IPS DF 6.9 (cell line): ENCODE measurements at places on chromosomes 16 and 17.

- no peaks in the 10 kb centered on the region for H3K27me3 ChIP-seq
- peaks cover 2% of the 10 kb centered on the region for H3K4me1 ChIP-seq
- H3K27ac ChIP-seq = no peak overlapping the region
- H3K4me3 ChIP-seq = no peak overlapping the region
- peaks cover 10% of the 10 kb centered on the region for H3K36me3 ChIP-seq
Observed at GRCh38 chr17:78889531-78889930, 13.5 kb downstream of the CEP295NL start.

DNA sequence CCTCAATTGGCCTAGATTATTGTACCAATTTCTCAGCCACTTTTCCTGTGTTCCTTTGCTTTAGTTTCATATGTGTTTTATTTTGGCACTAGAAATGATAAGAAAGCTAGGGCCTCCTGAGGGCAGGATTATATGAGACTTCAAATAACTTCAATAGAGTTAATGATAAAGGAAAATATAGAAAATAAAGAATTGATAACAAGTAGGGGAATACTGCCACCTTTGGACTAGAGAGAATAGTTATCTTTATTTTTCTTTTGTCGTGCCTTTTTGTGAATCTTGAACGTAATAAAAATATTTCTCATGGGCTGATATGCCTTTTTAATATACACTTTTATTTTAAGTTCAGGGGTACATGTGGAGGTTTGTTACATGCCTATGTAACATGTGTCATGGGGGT lies 29.3 kb upstream of the RBL2 start:
- H3K27me3 ChIP-seq = no peaks in the 10 kb centered on the region
- H3K4me3 ChIP-seq = no peak overlapping the region
- no peaks in the 10 kb centered on the region for H3K36me3 ChIP-seq
- H3K27ac ChIP-seq = no peak overlapping the region

- H3K4me1 ChIP-seq = no peaks in the 10 kb centered on the region
- H3K27me3 ChIP-seq = no peaks in the 10 kb centered on the region
- no peak for DNase-seq
- no peak overlapping the region for H3K4me3 ChIP-seq
- no peak overlapping the region for H3K27ac ChIP-seq
Observed at GRCh38 chr16:2724816-2725348, 4.9 kb upstream of the PRSS27 start.

- H3K4me1 ChIP-seq = no peaks in the 10 kb centered on the region
- peak; percentile 45 for DNase-seq
- no peaks in the 10 kb centered on the region for H3K27me3 ChIP-seq
- H3K27ac ChIP-seq = no peak overlapping the region
Observed at GRCh38 chr16:20849589-20850390, 43.5 kb downstream of the REXO5 start.

- no peaks in the 10 kb centered on the region for H3K4me1 ChIP-seq
- H3K4me3 ChIP-seq = no peak overlapping the region
- no peak for DNase-seq
- H3K27ac ChIP-seq = no peak overlapping the region
Observed at GRCh38 chr16:49061137-49061714, 220.4 kb downstream of the CBLN1 start.

DNA sequence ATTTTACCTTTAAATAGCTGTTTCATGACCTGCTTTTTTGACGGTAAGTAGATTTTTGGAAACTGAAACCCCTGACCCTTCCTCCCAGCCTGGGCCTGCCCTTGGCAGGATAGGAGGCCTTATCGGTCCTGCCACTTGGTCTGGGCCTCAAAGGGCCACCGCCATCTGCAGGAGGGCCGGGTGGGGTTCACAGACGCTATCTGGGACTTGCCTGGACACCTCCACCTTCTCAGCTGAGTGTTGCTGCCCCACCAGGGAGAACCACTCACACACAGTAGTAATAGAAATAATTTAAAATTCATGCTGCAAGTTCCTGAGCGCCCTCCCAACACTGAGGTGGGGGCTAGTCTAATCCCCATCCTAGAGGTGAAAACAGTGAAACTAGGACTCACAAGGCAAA lies 4.6 kb upstream of the NPRL3 start:
- H3K27me3 ChIP-seq = no peaks in the 10 kb centered on the region
- no peaks in the 10 kb centered on the region for H3K4me1 ChIP-seq
- H3K4me3 ChIP-seq = no peak overlapping the region

DNA sequence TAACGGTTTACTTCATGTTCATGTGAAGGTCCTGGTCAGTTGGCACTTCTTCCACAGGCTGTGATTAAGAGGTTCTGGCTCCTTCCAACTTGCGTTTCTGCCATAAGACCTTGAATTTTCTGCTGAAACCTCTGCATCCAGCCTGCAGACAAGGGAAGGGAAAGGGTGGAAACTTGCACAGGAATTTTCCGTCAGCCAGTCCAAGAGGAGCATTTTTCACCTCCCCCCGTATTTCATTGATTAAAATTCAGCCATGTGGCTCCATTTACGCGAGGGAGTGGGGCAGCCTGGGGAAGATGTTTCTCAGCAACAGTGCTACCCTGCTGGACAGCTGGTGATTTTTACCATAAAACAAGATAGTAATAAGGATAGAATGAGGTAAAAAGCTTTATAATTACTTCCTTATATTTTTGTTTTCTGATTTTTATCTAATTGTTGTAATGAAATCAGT lies 101.5 kb upstream of the SMIM36 start:
- H3K4me3 ChIP-seq = no peak overlapping the region
- no peaks in the 10 kb centered on the region for H3K36me3 ChIP-seq
- no peaks in the 10 kb centered on the region for H3K27me3 ChIP-seq
- DNase-seq = no peak
- no peaks in the 10 kb centered on the region for H3K4me1 ChIP-seq
- H3K27ac ChIP-seq = no peak overlapping the region

- H3K36me3 ChIP-seq = no peaks in the 10 kb centered on the region
- H3K4me1 ChIP-seq = no peaks in the 10 kb centered on the region
- no peak overlapping the region for H3K27ac ChIP-seq
Observed at GRCh38 chr17:73140566-73140965, 24.2 kb upstream of the SSTR2 start.

DNA sequence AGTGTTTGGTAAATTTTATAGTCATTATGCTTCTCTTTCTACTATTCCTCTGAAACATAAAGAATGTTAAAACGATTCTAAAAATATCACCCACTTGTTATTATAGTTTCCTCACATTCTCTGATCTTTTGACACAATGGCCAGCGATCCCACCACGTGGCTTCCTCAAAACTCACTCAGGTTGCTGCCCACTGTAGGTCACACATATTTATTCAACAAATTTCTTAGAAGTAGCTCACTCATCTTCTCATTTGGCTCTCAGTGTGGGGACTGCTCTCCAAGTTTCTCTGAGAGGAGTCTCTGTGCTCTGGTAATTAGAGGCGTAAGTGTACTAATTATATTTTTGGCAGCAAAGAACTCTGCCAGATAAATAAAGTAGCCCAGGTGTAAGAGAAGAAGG lies 465.4 kb downstream of the CDH11 start:
- no peaks in the 10 kb centered on the region for H3K36me3 ChIP-seq
- H3K27ac ChIP-seq = no peak overlapping the region
- no peaks in the 10 kb centered on the region for H3K4me1 ChIP-seq
- no peak overlapping the region for H3K4me3 ChIP-seq
- DNase-seq = no peak

DNA sequence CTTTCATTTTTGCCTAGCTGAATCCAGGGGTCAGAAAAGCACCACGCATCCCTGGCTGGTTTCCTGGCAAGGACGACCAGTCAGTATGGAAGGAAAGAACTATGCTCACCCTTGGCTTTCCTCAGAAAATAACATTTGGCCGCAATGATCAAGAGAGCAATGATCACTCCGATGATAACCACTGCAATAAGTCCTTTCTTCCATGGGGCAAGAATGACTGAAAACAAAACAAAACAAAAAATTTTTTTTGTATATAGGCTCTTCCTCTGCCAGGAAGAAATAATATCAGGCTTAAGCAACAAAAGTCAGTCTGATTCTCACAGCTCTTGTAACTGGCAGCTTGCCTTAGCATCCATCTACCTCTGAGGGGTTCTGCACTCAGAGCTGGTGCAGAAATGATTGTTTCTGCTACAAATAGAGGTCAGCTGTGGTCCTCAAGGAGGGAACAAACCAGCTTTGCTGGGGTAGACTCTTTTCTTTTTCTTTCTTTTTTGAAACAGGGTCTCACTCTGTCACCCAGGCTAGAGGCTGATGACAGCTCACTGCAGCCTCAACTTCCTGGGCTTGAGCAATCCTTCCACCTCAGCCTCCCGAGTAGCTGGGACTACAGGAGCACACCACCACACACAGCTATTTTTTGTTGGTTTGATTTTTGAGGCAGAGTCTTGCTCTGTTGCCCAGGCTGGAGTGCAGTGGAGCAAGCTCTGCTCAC lies 35.7 kb downstream of the PECAM1 start:
- H3K36me3 ChIP-seq = no peaks in the 10 kb centered on the region
- no peak overlapping the region for H3K4me3 ChIP-seq
- no peak overlapping the region for H3K27ac ChIP-seq
- no peaks in the 10 kb centered on the region for H3K27me3 ChIP-seq
- no peak for DNase-seq
- H3K4me1 ChIP-seq = no peaks in the 10 kb centered on the region
